ENCODE measurements at places on chromosomes 12 and 14. TPM values are rescaled to one million over a fixed set of nuclear protein-coding genes. Genes with fewer than 3 reads are reported as not detected.

DNA sequence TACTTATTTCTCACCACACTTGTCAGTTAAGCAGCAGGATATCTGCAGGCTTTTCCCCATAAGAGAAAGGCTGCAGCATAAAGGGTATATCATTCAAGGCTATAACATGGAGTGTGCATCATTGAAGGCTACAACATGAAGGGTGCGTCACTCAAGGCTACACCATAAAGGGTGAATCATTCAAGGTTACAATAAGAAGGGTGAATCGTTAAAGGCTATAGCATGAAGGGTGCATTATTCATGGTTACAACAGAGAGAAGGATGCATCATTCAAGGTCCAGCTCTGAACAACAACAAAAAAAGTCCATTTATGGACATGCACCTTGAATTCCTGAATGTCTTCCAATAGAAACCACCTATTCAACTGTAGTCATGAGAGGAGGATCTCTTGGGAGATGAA is 32.8 kb upstream of the LUM start:
- H3K36me3 ChIP-seq, result peaks cover 11% of the 10 kb centered on the region
- H3K4me1 ChIP-seq, result no peaks in the 10 kb centered on the region
- no peaks in the 10 kb centered on the region for H3K27me3 ChIP-seq
- DNase-seq, result no peak
- no peak overlapping the region for H3K27ac ChIP-seq

DNA sequence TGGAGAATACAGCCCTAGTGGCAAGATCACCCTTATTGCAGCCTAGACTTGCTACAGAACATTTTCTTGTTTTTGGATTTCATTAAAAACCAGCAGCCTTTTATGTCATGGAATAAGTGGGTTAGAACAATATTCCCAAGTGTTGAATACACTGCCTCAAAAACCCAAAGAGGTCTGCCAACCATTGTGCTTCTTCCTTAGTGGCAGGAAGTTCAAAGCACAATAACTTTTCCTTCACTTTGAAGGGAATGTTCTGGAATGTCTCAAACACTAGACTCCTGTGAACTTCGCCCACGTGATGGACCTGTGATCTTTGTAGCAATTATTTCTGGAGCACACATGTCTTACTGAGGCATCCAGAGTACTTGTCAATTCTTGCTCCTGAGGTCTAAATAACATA is 8.5 kb downstream of the SLC17A8 start:
- no peak for DNase-seq
- no peaks in the 10 kb centered on the region for H3K36me3 ChIP-seq

GRCh38 chr14:88154321-88154720 is 149.4 kb downstream of the GPR65 start:
- no peak for DNase-seq
- H3K27me3 ChIP-seq, result no peaks in the 10 kb centered on the region

- H3K27ac ChIP-seq, result peak overlapping the region; percentile 83
- no peaks in the 10 kb centered on the region for H3K27me3 ChIP-seq
- peaks cover 32% of the 10 kb centered on the region for H3K4me1 ChIP-seq
- H3K36me3 ChIP-seq, result no peaks in the 10 kb centered on the region
- H3K4me3 ChIP-seq, result no peak overlapping the region
Measured at GRCh38 chr12:96501133-96501761, 11.9 kb downstream of the CFAP54 start.

DNA sequence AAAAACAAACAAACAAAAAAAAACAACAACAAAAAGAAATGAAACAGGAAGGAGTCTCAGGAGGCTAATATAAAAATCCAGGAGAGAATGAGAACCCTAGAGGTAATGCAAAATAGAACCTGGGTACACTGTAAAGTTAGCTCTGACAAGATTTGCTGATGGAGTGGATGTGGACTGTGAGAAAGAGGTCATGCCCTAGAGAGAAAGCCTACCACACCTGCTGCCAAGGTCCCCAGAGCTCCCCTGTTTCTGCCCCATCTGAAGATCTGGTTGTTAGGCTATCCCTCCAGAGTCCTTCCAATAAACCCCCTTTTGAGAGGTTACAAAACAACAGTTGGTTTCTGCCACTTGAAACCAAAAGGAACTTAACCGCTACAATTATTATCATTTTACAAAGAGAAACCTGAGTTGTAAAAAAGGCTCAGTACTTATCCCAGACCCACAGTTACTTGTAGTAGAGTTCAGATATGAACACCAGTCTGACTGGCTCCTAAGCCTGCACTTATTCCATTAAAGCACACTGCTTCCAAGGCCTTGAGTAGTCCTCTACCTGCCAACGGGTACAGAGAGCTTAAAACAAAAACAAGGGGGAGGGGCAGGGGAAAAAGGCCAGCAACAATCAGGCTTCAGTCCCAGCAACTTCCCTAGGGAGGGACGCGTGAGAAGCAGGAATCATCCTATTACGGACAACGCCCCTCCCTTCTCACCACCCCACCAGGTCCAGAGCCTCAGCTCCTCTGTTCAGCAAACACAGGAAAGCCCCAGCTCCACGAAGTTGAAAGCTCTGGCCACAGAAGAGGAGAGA is 27.7 kb downstream of the PPP1R13B start:
- peak overlapping the region; percentile 7 for H3K27ac ChIP-seq
- peaks cover 18% of the 10 kb centered on the region for H3K4me1 ChIP-seq
- no peak for DNase-seq

- H3K27me3 ChIP-seq, result no peaks in the 10 kb centered on the region
- H3K4me3 ChIP-seq, result no peak overlapping the region
- no peaks in the 10 kb centered on the region for H3K36me3 ChIP-seq
- no peak overlapping the region for H3K27ac ChIP-seq
Measured at GRCh38 chr12:108265505-108265904, 73.6 kb downstream of the CMKLR1 start.

GRCh38 chr14:68249661-68250451 is 430.3 kb downstream of the RAD51B start:
- peaks cover 78% of the 10 kb centered on the region for H3K4me1 ChIP-seq
- H3K27me3 ChIP-seq, result no peaks in the 10 kb centered on the region
- no peak for DNase-seq
- H3K27ac ChIP-seq, result peak overlapping the region; percentile 84

DNA sequence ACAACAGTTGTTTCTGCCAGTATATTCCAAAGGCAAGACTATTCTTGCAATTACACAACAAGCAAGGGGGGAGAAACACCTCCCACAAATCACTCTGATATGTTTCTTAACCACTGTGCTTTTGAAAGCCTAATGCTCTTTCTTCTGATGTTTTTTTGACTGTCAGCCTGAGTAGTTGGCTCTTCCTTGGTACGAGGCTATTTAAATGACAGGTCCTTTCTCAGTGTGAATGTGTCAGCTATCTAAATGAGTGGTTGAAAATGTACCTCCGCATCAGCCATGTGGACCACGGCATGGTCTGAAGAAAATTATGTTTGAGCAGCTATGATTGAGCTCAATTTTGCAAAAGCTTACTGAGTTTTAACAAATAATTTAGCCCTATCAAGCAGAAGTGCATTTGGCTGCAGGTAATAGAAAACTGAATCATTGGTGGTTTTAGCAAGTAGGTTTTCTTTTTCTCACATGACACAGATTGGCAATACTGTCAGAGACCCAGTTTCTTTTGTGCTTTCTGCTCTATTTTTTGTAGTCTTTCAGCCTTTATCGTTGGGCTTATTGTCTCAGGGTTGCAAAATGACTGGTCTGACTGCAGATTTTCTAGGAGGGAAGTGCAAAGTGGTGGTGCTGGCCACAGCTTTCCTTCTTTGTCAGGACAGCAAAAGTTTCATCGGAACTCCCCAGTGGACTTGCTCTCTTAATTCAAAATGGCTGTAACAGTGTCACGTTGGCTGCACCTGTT is 162.8 kb downstream of the RGS6 start:
- H3K4me1 ChIP-seq, result no peaks in the 10 kb centered on the region
- no peaks in the 10 kb centered on the region for H3K27me3 ChIP-seq
- H3K36me3 ChIP-seq, result no peaks in the 10 kb centered on the region
- H3K4me3 ChIP-seq, result no peak overlapping the region
- H3K27ac ChIP-seq, result no peak overlapping the region

- no peak overlapping the region for H3K4me3 ChIP-seq
- H3K27ac ChIP-seq, result no peak overlapping the region
- H3K36me3 ChIP-seq, result no peaks in the 10 kb centered on the region
- H3K27me3 ChIP-seq, result no peaks in the 10 kb centered on the region
Measured at GRCh38 chr12:11987901-11988300, 82.8 kb upstream of the BCL2L14 start.

- no peaks in the 10 kb centered on the region for H3K27me3 ChIP-seq
- H3K27ac ChIP-seq, result no peak overlapping the region
- H3K4me1 ChIP-seq, result no peaks in the 10 kb centered on the region
- H3K4me3 ChIP-seq, result no peak overlapping the region
- H3K36me3 ChIP-seq, result no peaks in the 10 kb centered on the region
- DNase-seq, result no peak
Measured at GRCh38 chr12:77351860-77352259, 286.5 kb upstream of the E2F7 start.

GRCh38 chr12:58803908-58804307 is 116.4 kb downstream of the LRIG3 start:
- no peaks in the 10 kb centered on the region for H3K27me3 ChIP-seq
- no peak for DNase-seq
- no peaks in the 10 kb centered on the region for H3K36me3 ChIP-seq
- no peak overlapping the region for H3K27ac ChIP-seq

GRCh38 chr12:114339626-114340025 is 66.3 kb downstream of the TBX5 start:
- no peaks in the 10 kb centered on the region for H3K27me3 ChIP-seq
- no peaks in the 10 kb centered on the region for H3K4me1 ChIP-seq
- H3K27ac ChIP-seq, result no peak overlapping the region
- DNase-seq, result no peak

- H3K27me3 ChIP-seq, result peaks cover 4% of the 10 kb centered on the region
- H3K36me3 ChIP-seq, result no peaks in the 10 kb centered on the region
- DNase-seq, result no peak
- no peaks in the 10 kb centered on the region for H3K4me1 ChIP-seq
Measured at GRCh38 chr14:72736308-72736707, 157.6 kb downstream of the DPF3 start.

DNA sequence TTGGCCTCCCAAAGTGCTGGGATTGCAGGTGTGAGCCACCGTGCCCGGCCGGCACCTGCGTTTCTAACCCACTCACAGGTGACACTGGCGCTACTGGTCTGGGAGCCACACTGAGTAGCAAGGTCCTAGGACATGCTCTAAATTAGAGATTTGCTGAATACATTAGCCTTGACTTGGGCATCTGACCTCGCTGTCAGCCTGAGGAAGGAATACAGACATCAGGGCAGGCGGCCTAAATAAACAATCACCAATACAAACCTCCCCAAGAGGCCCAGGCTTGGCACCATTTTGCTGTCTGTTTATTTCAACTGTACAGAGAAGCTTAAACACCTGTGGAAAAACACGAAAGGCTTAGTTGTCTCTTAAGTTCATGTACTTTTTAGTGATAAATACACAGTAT is 27.5 kb downstream of the P2RX4 start:
- no peak for DNase-seq
- H3K4me1 ChIP-seq, result peaks cover 19% of the 10 kb centered on the region
- no peaks in the 10 kb centered on the region for H3K27me3 ChIP-seq
- no peak overlapping the region for H3K4me3 ChIP-seq
- H3K36me3 ChIP-seq, result peaks cover 81% of the 10 kb centered on the region
- no peak overlapping the region for H3K27ac ChIP-seq

- DNase-seq, result no peak
- H3K4me1 ChIP-seq, result peaks cover 35% of the 10 kb centered on the region
- no peaks in the 10 kb centered on the region for H3K27me3 ChIP-seq
Measured at GRCh38 chr12:105928436-105928835, 210.3 kb downstream of the NUAK1 start.

GRCh38 chr12:94326727-94327126 is 132.9 kb downstream of the CEP83 start:
- no peaks in the 10 kb centered on the region for H3K27me3 ChIP-seq
- H3K36me3 ChIP-seq, result peaks cover 70% of the 10 kb centered on the region
- H3K27ac ChIP-seq, result no peak overlapping the region
- no peak for DNase-seq

DNA sequence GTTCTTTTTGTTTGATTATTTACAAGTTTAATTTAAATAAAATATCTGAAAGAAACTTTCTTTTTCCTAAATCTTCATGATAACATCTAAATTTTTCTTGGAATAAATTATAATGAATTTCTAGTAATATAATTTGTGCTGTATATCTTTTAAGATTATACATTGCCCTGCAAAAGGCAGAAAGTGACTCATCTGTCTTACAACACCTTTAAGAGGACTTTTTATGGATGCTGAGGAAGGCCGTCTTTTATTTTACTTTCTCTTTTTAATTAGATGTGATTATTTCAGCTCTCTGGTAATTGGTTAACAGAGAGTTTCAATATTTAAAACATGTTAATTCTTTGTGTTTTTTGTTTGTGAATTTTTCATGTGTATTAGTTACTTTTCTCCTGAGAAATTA is 598.4 kb downstream of the RPL10L start:
- no peak overlapping the region for H3K4me3 ChIP-seq
- H3K36me3 ChIP-seq, result no peaks in the 10 kb centered on the region
- H3K27ac ChIP-seq, result no peak overlapping the region
- no peaks in the 10 kb centered on the region for H3K27me3 ChIP-seq
- DNase-seq, result no peak

DNA sequence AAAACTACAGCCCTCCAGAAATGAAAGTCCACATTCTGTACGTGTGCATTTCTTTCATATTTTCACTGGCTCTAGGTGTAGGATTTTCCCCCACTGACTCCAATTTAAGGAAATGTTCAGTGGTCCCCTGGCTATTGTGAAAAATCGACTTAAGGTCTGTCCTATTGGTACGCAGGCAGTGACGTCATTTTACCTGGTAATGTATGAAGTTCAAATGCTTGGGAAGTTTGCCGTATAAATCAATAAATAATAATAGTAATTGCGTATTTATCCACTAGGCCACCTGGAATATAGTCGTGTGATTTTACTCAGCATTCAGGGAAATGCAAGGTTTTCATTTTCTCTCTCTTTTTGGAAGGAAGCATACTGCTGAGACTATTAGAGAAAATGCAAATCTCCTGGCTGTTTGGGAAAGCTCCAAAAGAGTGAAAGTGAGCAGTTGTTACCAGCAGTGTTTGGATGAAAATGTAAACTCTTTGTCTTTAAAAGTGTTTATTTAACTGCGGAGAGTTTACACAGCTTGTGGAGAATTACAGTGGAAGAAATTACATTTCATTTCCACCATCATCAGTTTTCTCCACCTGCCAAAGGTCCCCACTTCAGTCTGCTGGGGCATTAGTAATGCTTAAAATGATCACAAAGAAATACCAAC is 107.0 kb downstream of the EXOC5 start:
- H3K36me3 ChIP-seq, result no peaks in the 10 kb centered on the region
- no peak overlapping the region for H3K4me3 ChIP-seq
- DNase-seq, result no peak
- no peak overlapping the region for H3K27ac ChIP-seq
- no peaks in the 10 kb centered on the region for H3K4me1 ChIP-seq
- no peaks in the 10 kb centered on the region for H3K27me3 ChIP-seq

DNA sequence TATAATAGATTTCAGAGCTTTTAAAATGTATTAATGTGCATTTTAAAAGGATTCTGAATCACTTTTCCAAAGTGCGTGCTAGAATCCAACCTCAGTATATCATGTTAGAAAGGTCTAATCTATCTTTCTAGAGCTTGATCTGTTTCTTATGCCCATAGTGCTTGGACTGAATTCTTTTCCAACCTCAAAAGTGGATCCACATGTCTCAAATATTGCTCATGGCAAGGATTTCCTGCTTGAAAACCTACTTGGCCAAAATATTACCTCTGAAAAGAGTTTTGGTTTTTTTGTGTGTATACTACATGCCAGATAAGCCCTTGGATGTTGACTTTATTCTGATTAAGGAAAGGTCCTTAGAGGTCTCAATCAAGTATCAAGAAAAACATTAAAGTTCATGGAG is 16.9 kb upstream of the SLC6A15 start:
- no peaks in the 10 kb centered on the region for H3K27me3 ChIP-seq
- H3K36me3 ChIP-seq, result no peaks in the 10 kb centered on the region
- H3K27ac ChIP-seq, result no peak overlapping the region

CLMN gene
- total RNA-seq, result 14.1 TPM

IQSEC3 gene
- total RNA-seq, result not detected

DLK1 gene
- total RNA-seq, result not detected

KCNMB4 gene
- total RNA-seq, result 1.2 TPM

GALNT6 gene
- 1.7 TPM for total RNA-seq

GPX2 gene
- 97.1 TPM for total RNA-seq

TAS2R19 gene
- total RNA-seq, result 5.9 TPM

FLRT2 gene
- total RNA-seq, result 4.5 TPM

SLC39A5 gene
- not detected for total RNA-seq
